Fibroblast of skin of right biceps (primary cell): ENCODE measurements at places on chromosomes 5 and 9.

- no peak for DNase-seq
These were observed 227.4 kb downstream of the MAN2A1 start for GRCh38 chr5:109917154-109917546.

GRCh38 chr5:143499480-143500114, 96.1 kb upstream of the NR3C1 start:
- no peak for DNase-seq

GRCh38 chr9:129568560-129569501, 52.1 kb downstream of the C9orf50 start:
- DNase-seq = peak; percentile 60

GRCh38 chr5:137342764-137343163, 156.4 kb downstream of the SPOCK1 start:
- peak; percentile 35 for DNase-seq

GRCh38 chr9:129414377-129414992, 206.4 kb downstream of the C9orf50 start:
- DNase-seq = peak; percentile 58

DNA sequence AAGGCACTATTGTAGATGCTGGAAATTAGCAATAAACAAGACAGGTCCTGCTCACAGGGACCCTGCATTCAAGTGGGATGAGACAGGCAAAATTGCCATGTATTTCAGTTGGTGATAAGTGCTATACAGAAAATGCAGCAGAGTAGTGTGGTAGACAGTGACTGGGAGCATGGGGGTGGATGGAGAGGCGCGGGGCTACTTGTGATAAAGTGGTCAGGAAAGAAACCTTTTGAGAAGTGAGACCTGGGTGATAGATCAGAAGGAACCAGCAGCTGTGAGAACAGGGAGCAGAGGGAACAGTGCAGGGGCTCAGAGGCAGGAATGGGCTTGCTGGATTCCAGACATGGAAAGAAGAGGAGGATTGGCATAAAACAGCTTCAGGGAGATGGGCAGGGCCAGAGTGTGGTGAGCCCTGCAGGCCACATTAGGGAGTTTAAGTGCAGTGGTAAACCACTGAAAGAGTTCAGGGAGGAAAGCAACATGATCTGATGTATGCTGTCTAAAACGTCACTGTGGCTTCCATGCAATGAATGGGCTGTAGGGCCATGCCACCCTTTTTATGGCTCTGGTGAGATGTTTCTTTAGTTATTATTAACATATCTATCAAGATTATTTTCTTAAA, 7.3 kb downstream of the CRHBP start:
- DNase-seq = no peak

- DNase-seq = peak; percentile 33
These were observed 30.4 kb upstream of the B4GALT1 start for GRCh38 chr9:33197279-33198152.

GRCh38 chr5:11595045-11595444, 309.2 kb downstream of the CTNND2 start:
- DNase-seq = no peak

- DNase-seq = no peak
These were observed 5.5 kb upstream of the GALNT12 start for GRCh38 chr9:98801969-98802371.

DNA sequence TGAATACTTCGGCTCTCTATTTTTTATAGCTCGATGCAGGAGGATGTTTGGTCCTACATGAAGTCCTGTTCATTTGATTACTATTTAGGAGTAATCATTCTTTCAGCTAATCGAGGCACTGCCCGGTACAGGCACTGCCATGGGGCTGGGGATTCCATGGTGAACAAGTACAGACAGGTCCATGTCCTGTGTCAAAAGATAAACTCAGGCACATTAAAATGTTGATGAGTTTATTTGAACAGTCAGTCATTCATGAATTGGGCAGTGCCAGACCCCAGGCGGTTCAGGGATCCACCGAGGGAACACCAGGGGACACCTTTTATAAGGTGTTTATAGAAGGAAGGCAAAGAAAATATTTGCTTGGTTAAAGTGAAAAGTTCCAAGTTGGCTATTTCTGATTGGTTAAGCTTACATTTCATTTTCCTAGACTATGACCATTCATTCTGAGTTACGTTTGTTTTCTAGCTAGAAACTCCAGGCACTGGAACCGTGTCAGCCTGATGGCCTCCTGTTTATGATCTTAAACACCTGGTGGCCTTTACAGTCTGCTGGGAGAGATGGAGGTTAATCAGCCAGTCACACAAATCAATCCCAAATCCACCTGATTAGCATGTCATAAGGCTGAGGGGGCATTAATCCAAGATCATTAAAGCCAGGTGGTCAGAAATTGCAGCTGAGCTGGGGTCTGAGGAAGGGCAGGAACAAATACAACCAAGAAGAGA, 47.0 kb upstream of the TDRD7 start:
- DNase-seq = no peak
